ENCODE measurements at places on chromosomes 7 and 10.

DNA sequence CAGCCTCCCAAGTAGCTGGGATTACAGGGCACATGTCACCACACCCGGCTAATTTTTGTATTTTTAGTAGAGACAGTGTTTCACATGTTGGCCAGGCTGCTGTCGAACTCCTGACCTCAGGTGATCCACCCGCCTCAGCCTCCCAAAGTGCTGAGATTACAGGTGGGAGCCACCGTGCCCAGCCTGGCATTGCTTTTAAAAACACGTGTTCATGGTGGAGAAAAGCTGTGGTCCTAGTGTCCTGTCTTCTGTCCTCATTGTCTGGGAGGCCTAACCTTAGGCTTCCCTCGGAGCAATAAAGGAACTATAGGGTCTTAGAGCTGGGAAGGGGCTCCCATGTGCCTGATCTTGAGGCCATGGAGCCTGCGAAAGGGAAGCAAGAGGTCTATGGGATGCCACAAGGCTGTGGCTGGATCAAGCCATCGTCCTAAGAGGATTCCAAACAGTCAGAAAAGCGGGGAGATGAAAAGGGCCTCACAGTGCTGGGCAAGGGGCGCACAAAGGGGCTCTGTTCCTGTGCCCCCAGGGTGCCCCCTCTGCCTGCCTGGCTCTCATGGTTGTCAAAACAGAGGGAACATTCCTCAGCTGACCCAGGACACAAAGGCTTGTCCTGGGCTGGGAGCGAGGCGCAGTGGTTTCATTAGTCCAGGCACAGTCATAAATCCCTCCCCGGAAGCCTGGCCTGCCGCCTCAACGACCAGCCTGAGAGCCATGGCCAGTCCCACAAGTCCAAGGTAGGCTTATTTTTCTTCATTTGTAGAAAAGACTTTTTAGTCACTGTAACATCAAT lies 106.6 kb upstream of the TNS3 start:
- no peak for DNase-seq

GRCh38 chr7:150451833-150452461 lies 1.5 kb downstream of the GIMAP8 start:
- no peak for DNase-seq

DNA sequence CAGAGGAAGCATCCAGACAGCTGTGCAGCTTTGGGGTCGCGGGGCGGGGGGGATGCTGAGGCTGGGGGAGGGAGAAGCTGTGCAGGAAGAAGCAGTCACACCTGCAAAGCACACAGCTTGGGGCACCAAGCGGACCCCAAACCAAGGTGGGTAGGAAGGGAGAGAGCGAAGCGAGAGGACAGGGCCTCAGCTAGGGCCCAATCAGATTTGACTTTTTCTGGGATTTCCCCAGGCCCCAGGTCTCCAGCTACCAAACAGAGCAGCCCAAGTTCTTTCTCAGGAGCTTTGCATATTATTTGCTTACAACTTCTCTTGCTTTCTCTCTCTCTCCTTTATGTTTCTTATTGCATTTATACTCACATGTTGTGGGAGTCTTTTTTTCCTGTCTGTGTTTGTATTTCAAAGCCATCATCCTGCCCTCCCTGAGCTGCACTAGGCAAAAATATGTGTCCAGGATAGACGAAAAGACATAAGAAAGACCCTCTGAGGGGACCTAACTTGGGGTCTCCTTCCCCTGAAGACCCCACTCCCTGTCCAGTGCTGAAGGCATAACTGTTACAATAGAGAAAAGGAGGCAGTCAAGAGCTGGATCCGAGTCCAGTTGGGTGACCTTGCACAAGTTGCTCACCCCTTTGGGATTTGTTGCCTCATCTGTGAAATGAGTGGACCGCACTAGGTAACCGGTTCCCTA lies 50.6 kb upstream of the SMNDC1 start:
- no peak for DNase-seq

- DNase-seq: no peak
These were observed 75.7 kb upstream of the SFMBT2 start for GRCh38 chr10:7486528-7486927.

GRCh38 chr10:46536171-46536570 lies 20.3 kb downstream of the GPRIN2 start:
- DNase-seq: no peak

DNA sequence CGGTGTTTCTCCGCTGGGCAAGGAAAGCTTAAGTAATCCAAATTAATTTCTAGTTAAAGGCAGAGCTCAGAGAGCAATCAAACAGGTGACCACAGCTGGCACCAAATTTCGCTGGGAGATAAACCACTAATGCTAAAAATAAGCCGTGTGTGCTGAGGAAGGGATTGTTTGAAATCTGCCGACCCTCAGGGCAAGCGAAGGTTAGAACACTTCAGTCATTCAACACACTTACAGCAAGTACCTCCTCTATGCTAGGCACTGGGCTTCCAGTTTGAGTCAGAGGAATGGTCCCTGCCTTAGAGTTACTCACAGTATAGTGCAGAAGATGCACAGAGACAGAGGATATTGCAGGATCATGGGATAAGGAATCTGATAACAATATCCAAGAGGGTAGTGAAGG lies 467.9 kb upstream of the PODXL start:
- DNase-seq: no peak

DNA sequence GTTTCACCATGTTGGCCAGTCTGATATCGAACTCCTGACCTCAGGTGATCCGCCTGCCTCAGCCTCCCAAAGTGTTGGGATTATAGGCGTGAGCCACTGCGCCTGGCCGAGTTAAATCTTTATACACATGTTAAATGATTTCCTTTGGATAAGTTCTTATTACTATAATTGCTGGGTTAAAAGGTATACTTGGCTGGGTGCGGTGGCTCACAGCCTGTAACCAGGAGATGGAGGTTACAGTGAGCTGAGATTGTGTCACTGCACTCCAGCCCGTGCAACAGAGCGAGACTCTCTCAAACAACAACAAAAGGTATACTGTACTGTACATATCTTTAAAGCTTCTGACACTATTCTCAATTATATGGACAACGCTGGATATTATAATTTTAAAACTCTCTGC lies 53.2 kb upstream of the CDK13 start:
- DNase-seq: no peak

GRCh38 chr10:113866551-113867394 lies 12.3 kb downstream of the NHLRC2 start:
- no peak for DNase-seq

- DNase-seq: no peak
These were observed 40.7 kb upstream of the AP5Z1 start for GRCh38 chr7:4734587-4735345.

DNA sequence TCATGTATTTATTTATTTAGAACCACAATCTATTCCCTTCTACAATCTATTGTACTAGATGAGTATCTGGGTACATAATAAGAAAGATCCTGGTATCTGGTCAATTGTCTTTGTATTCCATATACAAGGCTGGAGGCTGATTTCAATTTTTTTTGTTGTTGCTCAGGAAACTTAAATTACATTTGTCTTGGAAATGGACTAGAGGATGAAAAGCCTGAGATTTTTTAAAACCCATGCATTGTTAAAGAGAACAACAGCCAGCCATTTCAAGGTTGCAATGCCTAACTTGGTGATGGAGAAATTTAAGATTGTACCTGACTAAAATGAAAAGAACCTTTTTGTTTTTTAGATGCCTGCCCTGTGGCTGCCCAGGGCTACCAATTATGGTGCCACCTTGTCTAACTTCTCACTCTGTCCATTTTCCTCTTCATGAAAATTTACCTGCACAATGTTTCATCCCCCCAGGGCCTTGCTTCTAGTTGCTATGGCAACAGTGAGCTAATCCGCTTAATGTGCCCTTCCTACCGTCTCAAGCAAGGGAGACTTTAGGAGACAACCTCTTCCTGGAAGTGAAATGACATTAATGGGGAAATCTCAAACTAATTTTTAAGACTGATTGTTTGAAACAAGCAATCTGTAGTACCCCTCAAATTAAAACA lies 203.7 kb upstream of the PHYHIPL start:
- no peak for DNase-seq

GRCh38 chr7:20228654-20229053 lies 11.5 kb upstream of the MACC1 start:
- DNase-seq: no peak

GRCh38 chr7:138895679-138896078 lies 85.5 kb downstream of the KIAA1549 start:
- DNase-seq: no peak

GRCh38 chr10:63129888-63130287 lies 3.2 kb upstream of the NRBF2 start:
- no peak for DNase-seq

DNA sequence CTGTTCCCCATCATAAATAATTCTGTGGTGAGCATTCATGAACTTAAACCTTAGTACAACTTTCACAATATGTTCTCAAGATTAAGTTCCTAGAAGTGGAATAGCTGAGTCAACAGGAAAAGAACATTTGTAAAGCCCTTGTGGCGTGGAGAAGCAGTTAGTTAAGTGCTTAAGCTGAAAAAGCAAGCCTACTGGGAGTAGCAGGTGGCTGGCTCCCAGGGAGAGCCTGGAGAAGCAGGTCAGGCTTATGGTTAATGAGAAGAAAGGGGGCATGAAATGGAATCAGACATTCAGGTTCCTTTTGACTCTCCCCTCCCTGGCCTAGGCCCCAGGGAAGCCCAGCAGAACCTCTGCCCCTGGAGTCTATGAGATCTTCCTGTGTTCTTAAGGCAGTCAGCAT lies 35.3 kb downstream of the VSTM4 start:
- no peak for DNase-seq

- DNase-seq: no peak
These were observed 167.7 kb downstream of the SFMBT2 start for GRCh38 chr10:7243139-7243538.

DNA sequence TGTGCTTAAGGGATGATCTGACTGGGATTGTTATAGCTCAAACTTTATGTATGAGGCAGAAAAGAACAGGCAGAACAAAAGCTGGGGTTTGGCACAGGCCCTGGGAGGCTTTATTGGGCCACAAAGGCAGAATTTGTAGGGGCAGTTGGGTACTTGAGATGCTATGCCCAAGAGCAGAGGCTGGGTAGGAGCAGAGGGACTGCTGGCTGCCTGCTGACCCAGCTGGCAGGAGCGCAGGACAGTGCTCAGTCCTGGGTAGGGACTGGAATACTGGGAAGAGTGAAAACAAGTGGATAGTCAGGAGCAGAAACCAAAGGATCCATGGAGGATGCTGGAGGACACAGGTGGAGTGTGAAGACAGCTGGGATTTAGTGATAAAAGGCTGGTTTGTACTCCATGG lies 75.7 kb downstream of the CCDC3 start:
- DNase-seq: no peak

GRCh38 chr10:69516316-69516715 lies 56.9 kb downstream of the NEUROG3 start:
- no peak for DNase-seq

Data from stimulated activated CD4-positive, alpha-beta T cell treated with anti-CD3 and anti-CD28 coated beads, Interleukin-12 subunit alpha, Interleukin-12 subunit beta, amount 100 ng/mL, for 24 hours (primary cell).